ENCODE measurements at places on chromosomes 16 and 17. TPM values are rescaled to one million over a fixed set of nuclear protein-coding genes. Genes with fewer than 3 reads are reported as not detected.

VAMP2 gene
- 20.8 TPM for total RNA-seq

CMTR2 gene
- total RNA-seq: 14.3 TPM

GRIN2A gene
- not detected for total RNA-seq

NUP85 gene
- total RNA-seq: 113 TPM

ATP2A1 gene
- 1.9 TPM for total RNA-seq

KRTAP2-3 gene
- total RNA-seq: not detected

NHLRC4 gene
- 0.23 TPM for total RNA-seq

CACNA1H gene
- 14.7 TPM for total RNA-seq

CRISPLD2 gene
- total RNA-seq: 3.2 TPM

TBX6 gene
- total RNA-seq: 0.33 TPM

STX1B gene
- 1.6 TPM for total RNA-seq

ABCA10 gene
- total RNA-seq: 0.08 TPM

CALB2 gene
- 5.9 TPM for total RNA-seq
